ENCODE measurements at places on chromosomes 12 and 14.

GRCh38 chr12:6171409-6172015, 28.7 kb upstream of the CD9 start:
- no peaks in the 10 kb centered on the region for H3K4me1 ChIP-seq
- no peaks in the 10 kb centered on the region for H3K27me3 ChIP-seq
- H3K4me3 ChIP-seq, result no peak overlapping the region
- no peaks in the 10 kb centered on the region for H3K36me3 ChIP-seq

- H3K36me3 ChIP-seq, result peaks cover 2% of the 10 kb centered on the region
- H3K27ac ChIP-seq, result peak overlapping the region; percentile 57
- H3K27me3 ChIP-seq, result no peaks in the 10 kb centered on the region
- peak; percentile 76 for DNase-seq
These were observed 9.8 kb downstream of the APPL2 start for GRCh38 chr12:105226219-105226618.

GRCh38 chr14:84456946-84457345, 1073.0 kb upstream of the FLRT2 start:
- H3K4me3 ChIP-seq, result no peak overlapping the region
- no peak for DNase-seq
- H3K27me3 ChIP-seq, result no peaks in the 10 kb centered on the region

- no peak overlapping the region for H3K4me3 ChIP-seq
- H3K27ac ChIP-seq, result no peak overlapping the region
- no peaks in the 10 kb centered on the region for H3K36me3 ChIP-seq
- no peaks in the 10 kb centered on the region for H3K27me3 ChIP-seq
- DNase-seq, result no peak
These were observed 6.4 kb downstream of the SLC15A5 start for GRCh38 chr12:16271062-16271461.

GRCh38 chr12:20039562-20039961, 328.8 kb upstream of the PDE3A start:
- H3K27me3 ChIP-seq, result no peaks in the 10 kb centered on the region
- H3K4me1 ChIP-seq, result no peaks in the 10 kb centered on the region
- H3K36me3 ChIP-seq, result no peaks in the 10 kb centered on the region
- H3K27ac ChIP-seq, result no peak overlapping the region

DNA sequence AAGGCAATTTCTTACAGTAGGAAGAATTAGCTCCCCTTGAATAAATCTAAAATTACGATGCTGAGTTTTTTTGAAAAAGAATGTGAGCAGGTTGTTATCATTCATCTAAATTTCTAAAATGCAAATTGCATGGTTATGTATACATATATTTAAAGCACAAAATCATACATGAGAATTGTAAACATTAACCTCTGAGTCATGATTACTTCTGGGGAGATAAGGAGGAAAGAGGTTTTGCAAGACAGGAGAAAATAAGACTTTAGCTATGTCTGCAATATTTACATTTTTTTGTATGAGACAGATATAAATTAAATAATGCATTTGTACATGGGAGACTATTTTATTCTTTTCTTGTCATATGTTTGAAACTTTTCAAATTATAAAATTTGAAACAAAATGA, 72.2 kb downstream of the TSPAN8 start:
- H3K4me3 ChIP-seq, result no peak overlapping the region
- H3K36me3 ChIP-seq, result no peaks in the 10 kb centered on the region
- no peak for DNase-seq

DNA sequence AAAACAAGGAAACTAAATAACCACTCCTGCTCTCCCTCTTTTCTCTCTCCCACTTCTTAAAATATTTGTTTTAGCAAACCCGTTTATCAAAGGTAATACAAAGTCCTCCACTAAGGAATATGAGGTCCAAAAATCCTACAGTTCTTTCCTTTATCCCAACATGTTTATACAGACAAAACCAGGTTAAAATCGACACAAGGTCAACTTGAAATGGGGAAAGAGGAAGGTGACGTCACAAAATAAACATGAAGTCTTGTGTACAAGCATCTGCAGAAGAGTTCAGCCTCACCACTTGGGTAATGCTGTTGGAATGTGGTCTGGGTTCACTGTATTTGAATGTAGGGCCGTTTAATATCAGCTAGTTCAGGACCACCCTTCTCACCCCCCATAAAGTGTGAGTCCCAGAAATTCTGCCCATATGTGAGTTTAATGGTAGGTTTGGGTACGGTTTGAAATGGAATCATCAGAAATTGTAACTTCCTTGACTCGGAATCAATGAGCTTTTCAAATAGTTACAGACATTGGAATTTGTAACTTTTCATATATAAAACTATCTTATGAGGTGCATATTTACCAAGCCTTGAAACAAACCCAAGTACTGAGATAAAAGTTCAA, 120.0 kb upstream of the SLC38A2 start:
- no peaks in the 10 kb centered on the region for H3K27me3 ChIP-seq
- peak overlapping the region; percentile 40 for H3K27ac ChIP-seq
- H3K36me3 ChIP-seq, result no peaks in the 10 kb centered on the region
- H3K4me3 ChIP-seq, result no peak overlapping the region

- no peak for DNase-seq
- H3K4me1 ChIP-seq, result peaks cover 10% of the 10 kb centered on the region
- no peak overlapping the region for H3K27ac ChIP-seq
- H3K4me3 ChIP-seq, result no peak overlapping the region
- no peaks in the 10 kb centered on the region for H3K36me3 ChIP-seq
- H3K27me3 ChIP-seq, result no peaks in the 10 kb centered on the region
These were observed 15.5 kb upstream of the PLA2G1B start for GRCh38 chr12:120343039-120343537.

- DNase-seq, result no peak
- no peaks in the 10 kb centered on the region for H3K27me3 ChIP-seq
- H3K36me3 ChIP-seq, result no peaks in the 10 kb centered on the region
- no peak overlapping the region for H3K27ac ChIP-seq
These were observed 1.5 kb upstream of the KTN1 start for GRCh38 chr14:55578511-55578910.

GRCh38 chr12:108102363-108102762, 26.7 kb upstream of the WSCD2 start:
- H3K4me3 ChIP-seq, result no peak overlapping the region
- DNase-seq, result no peak
- H3K27me3 ChIP-seq, result no peaks in the 10 kb centered on the region
- H3K4me1 ChIP-seq, result no peaks in the 10 kb centered on the region
- H3K27ac ChIP-seq, result no peak overlapping the region
- no peaks in the 10 kb centered on the region for H3K36me3 ChIP-seq

DNA sequence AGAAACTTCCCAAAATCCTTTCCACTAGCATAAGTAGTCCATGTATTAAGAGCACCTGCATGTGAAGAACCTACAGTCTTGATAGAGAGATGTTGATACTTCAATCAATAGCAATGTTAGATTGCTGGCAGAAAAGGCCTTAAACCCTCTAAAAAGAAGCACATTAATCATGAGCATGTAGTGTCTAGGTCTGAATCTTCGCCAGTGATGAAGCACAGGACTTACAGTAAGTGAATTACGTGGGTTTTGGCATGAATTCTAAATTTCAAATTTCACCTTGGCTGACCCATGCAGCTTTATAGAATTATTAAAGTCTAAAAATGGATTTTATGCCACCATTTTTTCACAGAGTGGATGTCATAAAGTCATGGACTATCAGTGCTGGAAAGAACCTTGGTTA, 791.6 kb upstream of the NOVA1 start:
- H3K4me1 ChIP-seq, result no peaks in the 10 kb centered on the region
- H3K36me3 ChIP-seq, result no peaks in the 10 kb centered on the region
- H3K27me3 ChIP-seq, result no peaks in the 10 kb centered on the region
- DNase-seq, result no peak
- H3K4me3 ChIP-seq, result no peak overlapping the region

DNA sequence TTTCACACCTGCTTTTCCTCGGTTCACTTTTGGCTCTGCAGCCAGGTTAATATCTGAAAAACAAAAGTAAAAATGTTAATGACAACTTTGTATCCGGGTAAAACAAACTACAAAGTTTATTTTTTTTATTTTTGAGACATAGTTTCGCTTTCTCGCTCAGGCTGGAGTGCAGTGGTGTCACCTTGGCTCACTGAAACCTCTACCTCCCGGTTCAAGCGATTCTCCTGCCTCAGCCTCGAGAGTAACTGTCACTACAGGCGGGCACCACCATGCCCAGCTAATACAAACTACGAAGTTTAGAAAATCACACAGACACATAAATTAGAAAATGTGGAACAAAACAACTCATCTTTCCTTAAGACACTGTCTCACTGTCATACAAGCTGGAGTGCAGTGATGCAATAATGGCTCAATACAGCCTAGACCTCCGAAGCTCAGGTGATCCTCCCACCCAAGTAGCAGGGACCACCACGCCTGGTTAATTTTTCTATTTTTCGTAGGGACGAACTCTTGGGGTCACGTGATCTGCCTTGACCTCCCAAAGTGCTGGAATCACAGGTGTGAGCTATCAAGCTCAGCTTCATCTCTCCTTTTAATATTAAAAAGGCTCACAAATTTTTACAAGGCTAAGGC, 38.1 kb downstream of the HNRNPC start:
- no peak overlapping the region for H3K4me3 ChIP-seq
- no peak for DNase-seq
- H3K27me3 ChIP-seq, result no peaks in the 10 kb centered on the region
- peak overlapping the region; percentile 35 for H3K27ac ChIP-seq
- peaks cover 59% of the 10 kb centered on the region for H3K4me1 ChIP-seq
- no peaks in the 10 kb centered on the region for H3K36me3 ChIP-seq

DNA sequence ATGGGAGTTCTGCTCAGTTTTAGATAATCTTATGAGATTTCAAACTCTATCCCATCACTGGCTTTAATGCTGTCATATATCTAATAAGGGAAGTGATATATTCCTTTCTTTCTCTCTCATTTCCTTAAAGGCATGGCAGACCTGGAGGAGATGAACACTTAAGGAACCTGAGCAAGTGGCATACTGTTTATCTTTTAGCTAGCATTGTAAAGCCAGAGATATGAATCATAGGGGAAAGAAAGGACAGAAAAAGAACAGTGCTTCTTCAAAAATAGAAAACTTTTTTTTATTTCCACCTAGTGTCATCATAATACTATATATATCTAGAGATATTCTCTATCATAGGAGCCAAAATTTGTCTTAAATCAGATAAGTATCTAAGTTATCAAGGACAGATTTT, 68.3 kb upstream of the PSMA6 start:
- DNase-seq, result no peak
- H3K36me3 ChIP-seq, result no peaks in the 10 kb centered on the region
- no peaks in the 10 kb centered on the region for H3K27me3 ChIP-seq
- no peak overlapping the region for H3K27ac ChIP-seq
- no peak overlapping the region for H3K4me3 ChIP-seq

- H3K36me3 ChIP-seq, result peaks cover 4% of the 10 kb centered on the region
- peaks cover 10% of the 10 kb centered on the region for H3K4me1 ChIP-seq
- H3K27ac ChIP-seq, result no peak overlapping the region
- H3K4me3 ChIP-seq, result no peak overlapping the region
- no peak for DNase-seq
These were observed 111.3 kb downstream of the DENND5B start for GRCh38 chr12:31479516-31480210.

GRCh38 chr14:52313462-52313861, 650 bp upstream of the PTGER2 start:
- H3K36me3 ChIP-seq, result no peaks in the 10 kb centered on the region
- H3K4me3 ChIP-seq, result no peak overlapping the region
- H3K4me1 ChIP-seq, result peaks cover 18% of the 10 kb centered on the region
- DNase-seq, result no peak
- H3K27me3 ChIP-seq, result peaks cover 6% of the 10 kb centered on the region
- no peak overlapping the region for H3K27ac ChIP-seq

DNA sequence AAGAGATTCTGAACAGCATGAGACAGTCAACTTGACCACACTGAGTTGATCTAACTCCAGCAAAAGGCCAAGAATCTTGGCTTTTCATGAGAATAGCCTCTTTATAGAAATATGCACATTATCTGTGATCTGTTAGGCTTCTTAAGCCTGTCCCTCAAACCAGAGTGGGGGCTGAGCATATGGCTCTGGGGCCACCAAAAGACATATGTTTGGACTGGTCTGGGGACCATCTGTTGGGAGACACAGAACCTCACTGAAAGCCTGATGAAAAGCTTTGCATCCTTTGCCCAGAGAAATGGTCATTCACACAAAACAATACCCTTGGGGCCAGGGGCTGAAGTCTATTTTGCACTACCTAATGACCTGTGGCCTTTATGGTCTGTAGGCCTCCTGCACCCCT, 165.3 kb upstream of the PRMT8 start:
- H3K27me3 ChIP-seq, result no peaks in the 10 kb centered on the region
- H3K4me1 ChIP-seq, result peaks cover 23% of the 10 kb centered on the region
- H3K27ac ChIP-seq, result no peak overlapping the region
- DNase-seq, result no peak

- H3K4me1 ChIP-seq, result peaks cover 13% of the 10 kb centered on the region
- no peak overlapping the region for H3K4me3 ChIP-seq
- no peaks in the 10 kb centered on the region for H3K27me3 ChIP-seq
- H3K27ac ChIP-seq, result no peak overlapping the region
- no peaks in the 10 kb centered on the region for H3K36me3 ChIP-seq
These were observed 11.9 kb downstream of the TGFB3 start for GRCh38 chr14:75969891-75970290.

DNA sequence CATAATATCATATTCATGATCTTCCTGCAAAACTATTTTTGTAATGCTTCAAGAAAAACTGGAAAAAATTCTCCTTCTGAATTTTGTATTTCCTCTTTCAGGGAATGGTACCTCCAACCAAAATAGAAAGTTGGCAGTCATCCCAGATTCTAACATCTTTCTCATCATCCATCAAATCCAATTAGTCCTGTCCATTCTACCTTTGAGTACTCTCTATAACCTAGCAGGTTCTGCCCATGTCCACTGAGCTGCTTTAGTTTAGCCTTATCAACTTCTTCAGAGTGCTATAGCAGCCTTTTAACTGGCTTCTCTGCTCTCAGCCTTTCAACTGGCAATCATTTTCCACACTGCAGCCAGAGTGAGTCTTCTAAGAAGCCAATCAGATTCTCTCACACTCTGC, 236.2 kb downstream of the AKAP6 start:
- peaks cover 7% of the 10 kb centered on the region for H3K4me1 ChIP-seq
- H3K27me3 ChIP-seq, result no peaks in the 10 kb centered on the region

GRCh38 chr12:70080566-70080965, 162.7 kb upstream of the CNOT2 start:
- H3K4me3 ChIP-seq, result no peak overlapping the region
- H3K27me3 ChIP-seq, result no peaks in the 10 kb centered on the region
- H3K36me3 ChIP-seq, result no peaks in the 10 kb centered on the region
- H3K4me1 ChIP-seq, result no peaks in the 10 kb centered on the region

DNA sequence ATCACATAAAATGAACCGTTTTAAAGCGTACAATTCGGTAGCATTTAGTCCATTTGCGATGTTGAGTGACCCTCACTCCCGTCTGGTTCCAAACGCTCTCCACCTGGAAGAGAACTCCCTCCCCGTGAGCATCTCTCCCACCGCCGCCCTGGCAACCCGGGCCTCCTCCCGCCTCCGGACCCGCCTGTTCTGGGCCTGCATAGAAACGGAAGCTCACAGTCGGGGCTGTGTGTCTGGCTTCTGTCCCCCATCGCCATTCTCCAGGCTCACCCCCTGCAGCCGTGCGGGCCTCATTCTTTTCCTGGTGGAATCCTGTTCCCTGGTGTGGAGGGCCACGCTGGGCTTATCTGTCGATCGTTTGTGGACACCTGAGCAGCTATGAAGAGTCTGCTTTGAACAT, 17.3 kb downstream of the LRCOL1 start:
- peaks cover 10% of the 10 kb centered on the region for H3K27me3 ChIP-seq
- no peak overlapping the region for H3K4me3 ChIP-seq
- H3K36me3 ChIP-seq, result no peaks in the 10 kb centered on the region
- H3K4me1 ChIP-seq, result peaks cover 12% of the 10 kb centered on the region

GRCh38 chr14:34361504-34362011, 100.5 kb downstream of the SPTSSA start:
- H3K27ac ChIP-seq, result no peak overlapping the region
- no peaks in the 10 kb centered on the region for H3K36me3 ChIP-seq
- peaks cover 5% of the 10 kb centered on the region for H3K4me1 ChIP-seq
- H3K27me3 ChIP-seq, result no peaks in the 10 kb centered on the region

- H3K36me3 ChIP-seq, result no peaks in the 10 kb centered on the region
- no peaks in the 10 kb centered on the region for H3K4me1 ChIP-seq
- no peak overlapping the region for H3K27ac ChIP-seq
- H3K27me3 ChIP-seq, result no peaks in the 10 kb centered on the region
These were observed 87.1 kb upstream of the KCNA1 start for GRCh38 chr12:4822572-4822971.

Data from body of pancreas (tissue), 4 donors.